ENCODE measurements at places on chromosomes 6 and 20. TPM values are rescaled to one million over a fixed set of nuclear protein-coding genes. Genes with fewer than 3 reads are reported as not detected.

DNA sequence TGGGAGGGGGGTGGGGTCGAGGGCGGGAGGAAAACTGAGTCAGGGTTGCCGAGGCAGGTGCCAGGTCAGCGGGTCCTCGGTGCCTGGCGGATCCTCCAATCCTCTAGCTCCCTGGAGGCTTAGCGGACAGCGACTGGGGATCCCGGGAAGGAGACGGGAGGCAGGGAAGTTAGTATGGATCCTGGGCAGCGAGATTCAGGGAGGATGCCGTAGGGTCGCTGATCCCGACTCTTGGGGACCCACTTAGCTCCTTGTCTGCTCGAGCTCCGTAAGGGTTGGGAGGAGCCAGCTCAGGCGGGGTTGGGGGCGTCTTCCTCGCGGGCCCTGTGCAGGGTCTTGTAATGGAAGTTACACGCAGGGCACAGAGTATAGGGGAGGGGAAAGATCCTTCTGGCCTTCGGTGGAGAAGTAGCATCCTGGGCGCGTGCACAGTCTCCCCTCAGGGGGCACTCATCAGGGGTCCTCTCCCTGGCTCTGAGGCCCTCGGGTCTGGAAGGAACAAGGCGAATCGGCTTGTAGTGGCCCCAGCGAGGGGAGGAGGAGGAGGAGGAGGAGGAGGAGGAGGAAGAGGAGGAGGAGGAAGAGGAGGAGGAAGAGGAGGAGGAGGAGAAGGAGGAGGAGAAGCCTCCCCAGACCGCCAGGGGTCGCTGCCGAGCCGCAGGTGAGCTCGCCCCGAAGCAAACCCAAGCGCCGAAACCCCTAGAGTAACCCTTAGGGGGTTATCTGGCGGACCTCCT, 6.4 kb upstream of the SLC12A5 start:
- no peaks in the 10 kb centered on the region for H3K36me3 ChIP-seq
- H3K4me3 ChIP-seq: peak overlapping the region; percentile 86
- H3K27me3 ChIP-seq: peaks cover 29% of the 10 kb centered on the region
- H3K27ac ChIP-seq: no peak overlapping the region

- peaks cover 12% of the 10 kb centered on the region for H3K4me1 ChIP-seq
- no peaks in the 10 kb centered on the region for H3K27me3 ChIP-seq
- no peak overlapping the region for H3K4me3 ChIP-seq
- DNase-seq: no peak
- peaks cover 26% of the 10 kb centered on the region for H3K36me3 ChIP-seq
These were observed 31.7 kb upstream of the GNRH2 start for GRCh38 chr20:3011752-3012151.

SLC17A1 gene
- total RNA-seq: not detected

PGC gene
- total RNA-seq: not detected

TMEM244 gene
- 0.83 TPM for total RNA-seq

Data from activated naive CD8-positive, alpha-beta T cell treated with anti-CD3 and anti-CD28 coated beads, Interleukin-2, amount 10 ng/mL, durations not matched to agents 7 days and 5 days (primary cell).